ENCODE measurements at places on chromosomes 2 and 18.
A peak's percentile ranks its signal among the peaks of the same experiment; 100 is the strongest.

DNA sequence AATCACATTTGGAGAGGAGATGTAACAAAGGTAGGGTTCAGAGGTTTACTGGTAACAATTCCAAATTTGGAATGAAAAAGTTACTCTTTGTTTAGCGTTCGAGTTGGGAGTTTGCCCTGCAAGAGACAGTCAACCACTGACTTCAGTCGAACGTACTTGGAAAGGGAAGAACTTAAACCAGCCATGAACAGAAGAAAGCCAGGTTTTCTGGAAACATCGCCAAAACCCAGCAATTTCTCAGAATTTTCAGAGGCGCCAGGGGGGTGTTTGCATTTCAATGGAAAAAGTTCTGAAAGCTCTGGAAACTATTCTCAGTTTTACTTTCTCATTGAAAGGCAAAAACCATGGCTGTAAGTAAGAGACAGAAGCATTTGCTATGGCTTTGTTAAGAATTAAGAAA is 28.5 kb upstream of the AQP4 start:
- DNase-seq = no peak

GRCh38 chr2:173239644-173240043 is 115.0 kb upstream of the CDCA7 start:
- DNase-seq = no peak

DNA sequence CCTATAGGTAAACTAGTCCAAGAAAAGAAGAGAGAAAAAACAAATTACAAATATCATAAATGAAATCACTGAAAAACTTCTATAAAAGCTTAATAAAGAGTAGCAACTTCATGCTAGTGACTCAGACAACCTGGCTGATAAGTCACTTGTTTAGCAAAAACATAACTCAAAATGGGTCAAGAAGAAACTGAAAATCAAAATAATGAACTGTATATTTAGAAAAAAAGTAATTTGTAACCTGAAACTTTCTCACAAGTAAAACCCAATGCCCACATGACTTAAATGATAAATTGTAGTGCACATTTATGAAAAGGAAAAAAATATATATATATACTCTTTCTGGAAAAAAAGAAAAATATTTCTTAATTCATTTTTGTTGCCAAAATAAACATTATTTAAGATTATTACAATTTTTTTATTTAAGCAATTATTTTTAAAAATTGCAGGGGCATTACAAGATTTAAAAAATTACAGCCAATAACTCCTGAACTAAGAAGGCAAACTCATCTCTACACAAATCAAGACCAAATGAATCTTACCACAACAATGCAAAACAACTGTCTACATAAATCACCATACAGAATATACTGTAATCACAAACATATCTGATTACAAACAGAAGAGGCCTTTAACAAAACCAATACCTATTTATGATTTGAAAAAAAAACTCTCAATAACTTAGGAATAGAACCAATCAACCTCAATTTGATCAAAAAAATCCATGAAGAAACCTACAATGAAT is 406.3 kb downstream of the CDH7 start:
- DNase-seq = no peak

DNA sequence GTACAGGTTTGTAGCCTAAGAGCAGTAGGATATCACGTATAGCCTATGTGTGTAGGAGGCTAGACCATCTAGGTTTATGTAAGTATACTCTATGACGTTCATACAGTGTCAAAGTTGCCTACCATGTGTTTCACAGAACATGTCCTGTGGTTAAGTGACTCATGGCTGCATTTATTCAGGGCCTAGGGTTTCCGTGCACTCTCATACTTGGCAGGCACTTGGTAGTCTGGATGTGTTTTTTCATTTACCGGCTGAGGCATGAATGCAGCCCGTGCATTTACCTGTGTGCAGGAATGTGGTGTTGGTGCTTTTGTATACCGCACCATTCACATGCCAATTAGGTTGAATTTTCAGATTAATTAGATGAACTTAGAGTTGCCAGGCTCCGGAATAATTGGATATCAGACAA is 43.4 kb downstream of the MYL12B start:
- no peak for DNase-seq

- no peak for DNase-seq
Measured at GRCh38 chr2:208326016-208326415, 60.0 kb downstream of the PIKFYVE start.

- DNase-seq = no peak
Measured at GRCh38 chr2:152541712-152542111, 175.5 kb downstream of the PRPF40A start.

DNA sequence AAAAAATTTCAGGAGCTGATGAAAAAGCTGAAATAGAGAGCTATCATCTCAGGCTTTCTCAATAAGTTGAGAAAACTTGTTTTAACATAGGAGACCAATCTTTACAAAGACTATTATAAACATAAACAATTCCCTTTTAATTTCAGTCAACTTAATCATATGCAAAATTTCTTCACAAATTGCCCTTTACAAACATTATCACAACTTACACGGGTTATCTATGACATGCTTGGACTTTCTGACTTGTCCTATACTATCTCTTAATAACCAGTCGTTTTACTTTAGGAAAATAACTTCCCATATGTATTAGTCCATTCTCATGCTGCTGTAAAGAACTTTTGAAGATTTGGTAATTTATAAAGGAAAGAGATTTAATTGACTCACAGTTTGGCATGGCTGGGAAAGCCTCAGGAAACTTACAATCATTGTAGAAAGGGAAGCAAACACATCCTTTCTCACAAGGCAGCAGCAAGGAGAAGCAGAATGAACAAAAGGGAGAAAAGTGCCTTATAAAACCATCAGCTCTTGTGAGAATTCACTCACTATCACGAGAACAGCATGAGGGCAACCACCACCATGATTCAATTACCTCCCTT is 1583.7 kb upstream of the CELF4 start:
- no peak for DNase-seq

DNA sequence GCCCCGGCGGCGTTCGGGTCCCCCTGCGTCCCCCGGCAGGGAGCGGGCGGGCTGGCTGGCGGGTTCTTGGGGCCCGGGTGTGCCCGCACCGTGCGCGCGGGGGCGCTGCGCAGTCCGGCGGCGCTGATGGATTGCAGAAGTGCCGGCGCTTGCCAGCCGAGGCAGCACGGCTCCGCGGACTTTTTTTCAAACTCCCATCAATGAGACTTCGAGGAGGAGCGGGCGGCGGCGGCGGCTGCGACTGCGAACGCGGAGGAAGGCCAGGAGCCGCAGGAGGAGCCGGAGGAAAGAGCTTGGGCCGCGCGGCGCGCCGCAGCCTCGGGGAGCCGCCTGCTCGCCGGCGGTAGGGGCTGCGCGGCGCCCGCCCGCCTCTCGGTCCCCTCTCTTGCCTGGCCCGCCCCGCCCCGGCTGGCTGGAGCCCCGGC is at the start of gene GLI2:
Gene GLI2, plus strand, starts transcription at position 123 of the 425 bp plus-strand sequence. CDS start 61,453 bp downstream, outside the sequence.
- DNase-seq = no peak

DNA sequence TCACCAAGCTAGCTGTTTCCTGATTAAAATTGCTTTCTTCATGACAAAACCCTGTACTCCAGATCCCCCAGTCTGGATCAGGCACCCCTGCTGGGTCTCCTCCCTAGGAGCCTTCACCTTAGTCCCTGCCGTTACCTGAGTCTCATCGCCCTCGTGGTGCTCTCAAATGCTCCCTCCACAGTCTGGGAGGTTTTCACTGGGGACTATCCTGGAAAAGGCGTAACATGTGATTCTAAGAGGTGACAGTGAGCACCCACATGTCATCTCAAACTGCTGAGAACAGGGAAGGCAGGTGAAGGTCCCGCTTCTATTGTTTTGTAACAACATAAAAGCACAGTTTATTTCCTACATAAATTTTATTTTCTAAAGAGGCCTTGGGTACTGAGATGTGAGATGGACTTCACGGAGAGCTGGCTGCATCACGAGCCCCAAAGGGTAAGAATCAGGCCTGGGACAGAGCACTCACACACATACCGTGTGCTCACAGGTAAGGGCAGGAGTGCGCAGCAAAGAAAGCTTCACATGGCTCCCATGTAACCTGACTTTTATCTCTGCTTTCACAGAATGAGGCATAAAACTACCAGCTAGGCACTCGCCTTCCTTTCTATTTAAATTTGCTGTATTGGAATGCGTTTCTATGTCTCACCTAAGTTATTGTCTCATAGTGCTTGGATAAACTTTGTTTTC is 531.5 kb downstream of the RNF144A start:
- DNase-seq = no peak

DNA sequence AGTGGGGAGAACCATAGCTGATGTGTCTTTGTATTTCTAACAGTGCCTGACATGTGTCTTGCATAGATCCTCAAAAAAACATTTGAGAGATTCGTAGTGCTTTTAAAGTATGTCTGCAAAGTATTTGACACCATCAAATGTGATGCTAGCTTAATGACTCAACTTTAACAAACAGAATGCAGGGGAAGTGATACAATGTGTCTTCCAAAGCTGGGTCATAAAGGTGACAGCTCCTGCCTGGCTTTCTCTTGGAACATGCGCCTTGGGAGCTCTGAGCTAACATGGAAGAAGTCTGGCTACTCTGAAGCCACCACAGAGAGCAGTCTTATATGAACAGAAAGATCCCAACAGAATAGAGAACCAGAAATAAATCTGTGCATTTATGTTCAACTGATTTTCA is 78.2 kb downstream of the C1D start:
- no peak for DNase-seq

- no peak for DNase-seq
Measured at GRCh38 chr2:201107624-201108023, 8.3 kb upstream of the CFLAR start.

GRCh38 chr2:39304729-39305128 is 61.0 kb upstream of the CDKL4 start:
- no peak for DNase-seq

- no peak for DNase-seq
Measured at GRCh38 chr2:16537347-16537746, 128.3 kb downstream of the CYRIA start.

GRCh38 chr2:144642856-144643255 is 122.9 kb upstream of the ZEB2 start:
- DNase-seq = no peak

DNA sequence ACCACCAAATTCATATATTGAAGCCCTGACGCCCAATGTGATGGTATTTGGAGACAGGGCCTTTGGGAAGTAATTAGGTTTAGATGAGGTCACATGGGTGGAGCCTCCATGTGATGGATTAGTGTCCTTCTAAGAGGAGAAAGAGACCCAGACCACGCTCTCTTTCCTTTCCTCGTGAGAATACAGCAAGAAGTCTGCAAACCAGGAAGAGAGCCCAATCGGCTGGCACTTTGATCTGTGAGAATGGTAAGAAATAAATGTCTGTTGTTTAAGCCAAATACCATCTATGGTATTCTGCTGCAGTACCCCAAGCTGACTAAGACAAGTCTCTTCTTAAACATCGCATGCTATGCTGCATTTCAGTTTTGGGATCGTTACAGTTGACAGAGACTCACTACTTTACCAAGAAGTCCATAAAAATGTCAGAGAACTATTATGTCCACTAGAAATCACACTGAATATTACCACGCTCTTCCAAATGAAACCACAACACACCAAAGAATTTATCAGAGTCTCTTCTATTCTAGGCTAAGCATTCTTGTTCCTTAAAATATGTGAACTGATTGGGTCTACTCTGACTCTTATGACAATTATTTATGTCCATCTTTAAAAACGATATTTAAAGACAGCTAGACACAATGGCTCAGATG is 48.5 kb downstream of the LPIN2 start:
- DNase-seq = no peak

GRCh38 chr2:20099780-20100179 is 48.4 kb upstream of the LAPTM4A start:
- DNase-seq = no peak

DNA sequence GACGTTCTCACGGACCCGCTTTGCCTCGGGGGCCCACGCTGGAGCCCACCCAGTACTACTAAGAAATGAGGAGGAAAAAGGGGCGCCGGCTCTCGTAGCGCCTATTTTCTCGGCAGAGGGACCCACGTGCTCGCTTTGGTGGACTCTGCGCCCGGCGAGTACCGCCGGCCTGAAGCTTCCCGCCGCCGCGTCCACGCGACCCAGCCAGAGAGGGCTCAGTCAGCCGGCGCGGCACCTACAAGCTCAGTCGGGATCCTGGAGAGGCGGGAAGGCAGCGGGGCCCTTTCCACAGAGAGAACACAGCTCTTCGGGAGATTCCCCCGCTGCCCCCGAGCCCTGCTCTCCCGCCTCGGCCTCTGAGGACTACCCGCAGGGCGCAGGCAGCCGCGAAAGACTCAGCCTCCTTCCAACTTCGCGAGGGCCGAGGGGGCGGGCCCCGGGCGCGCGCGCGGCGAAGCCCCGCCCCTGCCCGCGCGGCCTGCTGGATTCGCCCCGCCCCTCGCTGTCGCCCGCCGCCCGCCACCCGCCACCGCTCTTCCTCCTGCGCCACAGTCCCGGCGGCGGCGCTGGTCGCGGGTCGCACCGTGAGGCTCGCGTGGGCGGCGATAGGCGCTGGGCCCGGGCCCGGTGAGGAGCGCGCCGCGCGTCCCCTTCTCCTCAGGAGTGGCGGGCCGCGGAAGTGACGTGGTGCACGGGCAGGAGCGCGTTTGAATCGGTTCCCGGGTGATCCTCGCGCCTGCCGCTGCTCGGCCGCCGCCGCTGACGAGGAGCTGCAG is at the start of gene SMCHD1:
Gene SMCHD1, plus strand, starts transcription at position 549 of the 776 bp plus-strand sequence. CDS start 350 bp downstream, outside the sequence.
- peak; percentile 74 for DNase-seq

DNA sequence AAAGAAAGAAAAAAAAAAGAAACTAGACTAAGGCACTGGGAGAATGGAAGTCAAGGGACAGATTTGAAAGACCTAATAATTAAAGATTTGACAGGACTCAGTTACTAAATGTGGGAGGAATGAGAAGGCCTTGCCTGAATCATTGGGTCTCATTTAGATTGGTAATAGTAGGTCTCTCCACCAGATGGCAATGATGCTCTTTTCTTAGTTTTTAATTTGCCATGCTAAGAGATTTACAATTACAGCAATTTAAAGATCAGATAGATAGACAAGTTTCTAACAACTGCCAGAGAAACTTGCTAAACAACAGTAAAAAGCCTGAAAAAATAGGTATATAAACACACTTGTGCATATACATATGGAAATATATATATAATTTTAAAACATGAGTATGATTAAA is 153.0 kb downstream of the TMEM247 start:
- DNase-seq = no peak

DNA sequence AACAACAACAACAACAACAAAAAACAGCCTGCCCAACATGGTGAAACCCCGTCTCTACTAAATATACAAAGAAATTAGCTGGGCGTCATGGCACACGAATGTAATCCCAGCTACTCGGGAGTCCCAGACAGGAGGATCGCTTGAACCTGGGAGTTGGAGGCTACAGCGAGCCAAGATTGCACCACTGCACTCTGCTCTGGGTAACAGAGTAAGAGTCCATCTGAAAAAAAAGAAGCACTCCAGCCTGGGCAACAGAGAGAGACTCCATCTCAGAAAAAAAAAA is 344.1 kb upstream of the PLGLB2 start:
- no peak for DNase-seq

GRCh38 chr2:25349397-25349796 is 7.7 kb upstream of the DNMT3A start:
- DNase-seq = no peak

GRCh38 chr2:10277293-10278028 is 25.2 kb upstream of the HPCAL1 start:
- DNase-seq = no peak

Data from stimulated activated CD8-positive, alpha-beta memory T cell treated with anti-CD3 and anti-CD28 coated beads, Interleukin-2, amount 100 ng/mL, for 1 hour (primary cell).